ENCODE measurements at places on chromosomes 5 and 9.

- DNase-seq = no peak
Observed at GRCh38 chr9:100430286-100430940, 3.5 kb downstream of the MSANTD3 start.

DNA sequence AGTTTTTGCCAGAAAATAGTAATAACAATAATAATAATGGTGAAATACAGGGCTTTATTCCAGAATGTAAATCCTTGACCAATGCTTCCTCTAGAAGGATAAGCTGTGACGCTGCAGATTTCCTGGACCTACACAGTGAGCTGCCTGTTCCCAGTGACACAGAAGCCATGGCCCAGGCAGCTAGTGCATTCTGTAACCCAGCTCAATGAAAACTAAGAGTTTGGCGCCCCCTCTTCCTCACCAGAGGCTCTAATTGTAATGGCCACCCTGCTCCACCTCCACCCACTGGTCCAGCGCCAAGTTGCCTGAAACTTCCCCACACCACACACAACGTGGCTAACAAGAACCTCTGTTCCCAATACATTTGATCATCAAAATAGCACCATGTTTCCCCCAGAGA, 248.1 kb downstream of the CETN3 start:
- peak; percentile 66 for DNase-seq

DNA sequence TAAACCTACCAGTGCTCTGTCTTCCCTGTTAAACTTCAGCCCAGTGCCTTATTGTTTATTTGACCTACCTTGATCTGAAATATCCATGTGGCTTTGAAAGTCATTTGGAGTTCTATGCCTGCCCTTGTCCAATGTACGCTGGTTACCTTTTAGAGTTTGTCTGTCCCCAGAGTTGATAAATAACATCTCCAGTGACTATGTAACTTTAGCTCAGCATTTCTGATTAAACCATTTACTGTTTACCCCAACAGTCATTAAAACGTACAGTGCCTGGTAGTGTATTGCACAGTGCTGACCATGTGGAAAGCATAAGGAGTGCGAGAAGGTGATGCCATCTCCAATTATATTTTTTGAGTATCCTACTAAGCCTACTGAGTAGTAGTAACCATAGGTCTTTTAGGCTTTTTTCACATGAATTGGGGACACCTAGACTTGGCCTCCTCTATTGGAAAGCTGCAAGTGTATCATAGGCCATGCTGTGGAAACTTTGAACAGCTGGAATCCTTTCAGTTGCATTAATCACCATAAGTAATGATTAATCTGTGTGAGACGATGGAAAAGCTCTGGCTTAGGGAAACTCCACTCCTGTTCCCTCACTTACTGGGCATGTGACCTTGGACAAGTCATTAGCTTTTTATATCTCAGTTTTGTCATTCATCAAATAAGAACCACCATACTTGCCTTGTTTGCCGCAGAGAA, 93.5 kb downstream of the MAST4 start:
- DNase-seq = no peak

- DNase-seq = peak; percentile 25
Observed at GRCh38 chr9:77960356-77961153, 71.1 kb downstream of the GNAQ start.

GRCh38 chr5:73376618-73377170, 71.9 kb downstream of the FOXD1 start:
- DNase-seq = no peak

GRCh38 chr5:133924221-133924920, 44.1 kb downstream of the C5orf15 start:
- DNase-seq = no peak

- no peak for DNase-seq
Observed at GRCh38 chr9:4620057-4620765, 41.9 kb upstream of the PLPP6 start.

- no peak for DNase-seq
Observed at GRCh38 chr5:5271786-5272321, 131.7 kb downstream of the ADAMTS16 start.

GRCh38 chr9:126457890-126458289, 131.3 kb downstream of the MVB12B start:
- no peak for DNase-seq

- no peak for DNase-seq
Observed at GRCh38 chr5:157470631-157471030, 10.6 kb downstream of the NIPAL4 start.

GRCh38 chr5:109161914-109162683, 247.7 kb downstream of the PJA2 start:
- DNase-seq = no peak

GRCh38 chr5:104295991-104296390, 733.4 kb upstream of the NUDT12 start:
- no peak for DNase-seq

DNA sequence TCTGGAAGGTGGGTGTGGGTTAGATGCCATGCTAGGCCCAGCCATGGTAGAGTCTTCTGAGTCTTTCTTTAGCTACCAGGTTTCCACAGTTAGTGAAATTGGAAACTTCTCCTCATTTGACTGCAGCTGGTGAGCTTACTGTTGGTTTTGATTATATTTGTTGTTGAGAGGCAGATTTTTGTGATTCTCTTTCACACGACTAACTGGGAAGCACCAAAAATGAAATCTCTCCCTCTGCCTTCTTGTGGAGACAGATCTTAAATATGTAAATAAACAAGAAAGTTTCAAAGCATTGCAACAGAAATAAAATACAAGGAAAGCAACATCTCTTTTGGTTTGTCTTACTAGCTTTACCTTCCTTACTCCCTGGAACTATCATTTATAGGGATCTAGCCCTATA, 122.2 kb downstream of the CEMIP2 start:
- DNase-seq = no peak

- no peak for DNase-seq
Observed at GRCh38 chr9:129671519-129671918, 6.1 kb downstream of the PRRX2 start.

DNA sequence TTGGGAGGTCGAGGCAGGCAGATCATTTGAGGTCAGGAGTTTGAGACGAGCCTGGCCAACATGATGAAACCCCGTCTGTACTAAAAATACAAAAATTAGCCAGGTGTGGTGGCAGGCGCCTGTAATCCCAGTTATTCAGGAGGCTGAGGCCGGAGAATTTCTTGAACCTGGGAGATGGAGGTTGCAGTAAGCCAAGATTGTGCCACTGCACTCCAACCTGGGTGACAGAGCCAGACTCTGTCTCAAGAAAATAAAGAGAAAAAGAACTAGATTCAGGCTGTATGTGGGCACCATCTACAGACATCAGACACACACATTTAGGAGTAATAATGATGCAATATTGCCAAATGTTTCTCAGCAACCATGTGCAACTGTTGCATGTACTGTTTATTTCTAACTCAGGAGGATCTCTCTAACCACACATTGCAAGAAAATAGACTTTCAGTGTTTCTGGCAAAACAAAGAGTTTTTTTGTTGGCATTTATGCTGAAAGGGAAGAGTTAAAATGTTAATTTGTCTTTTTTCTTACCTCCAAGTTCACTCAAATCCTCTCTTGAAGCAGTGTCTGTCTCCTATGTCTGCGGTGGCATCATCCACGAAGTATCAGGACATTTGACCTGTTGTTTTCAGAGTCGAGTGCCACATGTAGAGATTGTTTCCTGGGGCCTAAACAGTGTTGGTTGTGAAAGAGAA, 5.1 kb upstream of the ORM1 start:
- no peak for DNase-seq

- no peak for DNase-seq
Observed at GRCh38 chr5:10538789-10539686, 24.8 kb upstream of the ANKRD33B start.

DNA sequence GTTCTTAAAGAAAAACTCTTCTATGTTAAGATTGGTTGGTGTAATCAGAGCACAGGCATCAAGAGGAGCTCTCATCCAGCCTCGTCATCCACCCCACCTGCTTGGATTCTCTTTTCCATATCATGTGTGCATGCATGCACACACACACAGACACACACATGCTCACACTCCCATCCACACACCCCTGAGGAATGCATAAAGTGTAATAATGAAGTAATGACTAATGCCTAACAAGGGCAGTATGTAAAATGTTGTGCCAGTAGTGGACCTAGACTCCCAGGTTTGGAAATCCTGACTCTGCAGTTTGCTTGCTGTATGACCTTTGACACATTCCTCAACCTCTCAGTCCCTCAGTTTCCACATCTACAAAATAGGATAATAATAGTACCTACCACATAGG, 280.0 kb upstream of the ANKRD55 start:
- no peak for DNase-seq

DNA sequence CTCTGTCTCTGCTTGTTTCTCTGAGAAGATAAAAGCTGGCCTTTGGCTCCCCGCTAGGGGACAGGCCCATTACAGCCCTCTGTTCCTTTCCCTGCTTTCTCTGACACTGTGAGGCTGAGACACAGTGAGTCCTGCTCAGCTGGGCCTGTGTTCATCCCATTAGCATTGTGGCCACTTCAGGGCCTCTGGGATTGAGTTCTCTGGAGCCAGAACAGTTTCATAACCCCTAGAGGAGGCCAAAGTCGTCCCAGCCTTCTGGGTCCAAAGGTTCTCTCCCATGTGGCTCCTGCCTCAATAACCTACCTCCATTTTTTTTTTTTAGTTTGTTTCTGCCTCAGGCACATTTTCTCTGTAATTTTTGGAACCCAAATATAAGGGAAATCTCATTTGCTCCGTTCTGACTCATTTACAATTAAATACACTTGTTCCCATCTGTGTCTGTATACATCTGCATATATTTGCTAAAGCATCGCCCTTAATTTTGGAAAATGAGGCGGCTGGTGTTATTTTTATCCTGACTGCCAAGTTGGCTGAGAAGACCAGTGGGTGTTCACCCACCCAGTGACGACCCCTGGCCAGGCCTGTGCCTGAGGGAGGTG, 27.3 kb upstream of the CTNNA1 start:
- DNase-seq = no peak

GRCh38 chr9:127611603-127611898, 526 bp upstream of the STXBP1 start:
- peak; percentile 40 for DNase-seq

DNA sequence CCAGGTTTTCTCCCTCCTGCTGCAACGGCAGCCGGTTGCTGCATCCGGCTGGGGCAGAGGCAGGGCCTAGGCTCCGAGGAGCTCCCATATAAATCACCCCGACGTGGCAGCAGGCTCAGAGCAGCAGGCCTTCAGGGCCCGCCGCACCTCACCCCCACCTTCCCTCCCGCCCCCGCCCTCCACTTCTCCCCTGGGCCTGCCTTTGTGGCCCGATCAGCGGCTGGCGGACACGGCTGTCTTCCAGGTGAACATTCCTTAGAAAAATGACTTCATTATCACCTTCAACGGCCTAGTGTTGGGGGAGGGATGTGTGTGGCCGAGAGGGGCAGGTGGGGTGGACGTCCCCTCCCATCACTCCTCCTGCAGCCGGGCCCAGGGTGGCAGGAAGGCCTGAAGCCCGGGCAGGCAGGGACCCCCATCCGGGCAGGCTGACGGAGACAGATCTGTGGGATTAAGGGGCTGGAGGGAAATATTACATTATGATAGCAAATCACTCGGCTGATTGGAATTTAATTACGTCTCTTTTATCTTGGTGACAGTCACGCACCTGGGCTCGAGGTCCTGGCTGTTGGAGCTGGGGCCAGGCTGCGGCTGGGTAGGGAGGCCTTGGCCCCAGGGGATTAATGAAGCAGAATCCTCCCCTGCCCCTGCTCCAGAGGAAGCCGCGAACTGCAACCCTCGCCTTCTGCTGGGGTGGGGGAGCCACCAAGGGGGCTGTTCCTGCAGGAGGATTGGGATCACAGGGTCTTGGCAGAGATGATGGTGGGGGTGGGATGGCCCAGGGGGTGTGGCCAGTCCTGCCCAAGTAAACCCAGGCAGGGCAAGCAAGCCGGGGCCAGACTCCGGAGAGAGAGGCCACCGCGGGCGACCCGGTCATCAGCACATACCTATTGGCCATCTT, 38.4 kb upstream of the RXRA start:
- DNase-seq = no peak

GRCh38 chr9:119234636-119235035, 134.6 kb downstream of the BRINP1 start:
- DNase-seq = no peak

DNA sequence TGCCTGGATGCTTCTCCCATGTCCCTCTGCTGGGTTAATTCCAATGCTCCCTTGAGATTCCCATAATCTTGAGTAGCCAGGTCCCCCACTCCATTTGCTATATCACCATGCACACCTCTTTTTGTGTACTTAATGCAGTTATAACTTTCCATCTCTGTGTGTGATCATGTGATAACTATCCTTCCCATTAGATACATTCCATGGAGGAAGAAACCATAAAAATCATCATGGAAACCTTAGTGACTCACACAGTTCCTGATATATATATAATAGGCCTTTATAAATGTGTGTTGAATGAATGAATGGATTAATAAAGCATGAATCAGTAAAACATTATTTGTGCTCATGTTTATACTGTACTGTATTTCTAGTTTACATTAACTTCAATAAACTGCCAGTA, 104.6 kb downstream of the PCSK5 start:
- no peak for DNase-seq

GRCh38 chr9:133130685-133131244, 9.7 kb upstream of the RALGDS start:
- DNase-seq = peak; percentile 72

DNA sequence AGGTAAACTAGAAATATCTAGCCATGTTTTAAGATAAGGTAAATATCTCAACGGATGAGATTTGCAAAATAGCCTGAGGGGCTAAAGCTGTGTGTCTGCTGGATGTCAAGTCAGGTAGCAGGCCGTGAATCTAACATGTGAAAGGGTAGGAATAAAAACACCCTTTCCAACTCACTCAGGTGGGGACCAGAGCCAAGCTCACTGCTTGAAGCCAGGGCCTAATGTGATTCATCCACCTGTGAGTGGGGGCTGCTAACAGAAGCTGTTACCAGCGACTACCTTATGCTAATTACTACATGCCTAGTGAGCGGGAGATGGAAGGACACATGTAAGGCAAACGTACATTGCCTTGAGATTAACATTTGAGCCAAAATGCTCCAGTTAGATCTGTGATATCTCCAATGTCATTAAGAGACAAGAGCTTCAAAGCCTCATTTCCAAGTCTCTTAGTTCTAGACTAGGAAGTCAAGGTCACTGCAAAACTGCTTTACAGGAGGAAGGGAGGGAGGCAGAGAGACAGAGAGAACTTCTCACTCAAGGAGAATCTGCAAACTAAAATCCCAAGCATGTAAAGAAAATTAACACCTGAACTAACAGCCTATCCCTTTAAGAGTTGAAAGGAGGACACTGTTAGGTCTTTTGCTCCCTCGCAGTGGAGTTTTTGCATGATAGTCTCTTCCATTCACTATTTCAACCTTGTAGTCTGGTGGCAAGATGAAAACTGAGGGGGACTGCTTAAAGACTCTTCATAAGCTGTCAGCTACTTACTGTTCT, 141.6 kb upstream of the RPS23 start:
- DNase-seq = no peak

Data from Karpas-422 (cell line).